ENCODE measurements at places on chromosomes 11 and 22.

DNA sequence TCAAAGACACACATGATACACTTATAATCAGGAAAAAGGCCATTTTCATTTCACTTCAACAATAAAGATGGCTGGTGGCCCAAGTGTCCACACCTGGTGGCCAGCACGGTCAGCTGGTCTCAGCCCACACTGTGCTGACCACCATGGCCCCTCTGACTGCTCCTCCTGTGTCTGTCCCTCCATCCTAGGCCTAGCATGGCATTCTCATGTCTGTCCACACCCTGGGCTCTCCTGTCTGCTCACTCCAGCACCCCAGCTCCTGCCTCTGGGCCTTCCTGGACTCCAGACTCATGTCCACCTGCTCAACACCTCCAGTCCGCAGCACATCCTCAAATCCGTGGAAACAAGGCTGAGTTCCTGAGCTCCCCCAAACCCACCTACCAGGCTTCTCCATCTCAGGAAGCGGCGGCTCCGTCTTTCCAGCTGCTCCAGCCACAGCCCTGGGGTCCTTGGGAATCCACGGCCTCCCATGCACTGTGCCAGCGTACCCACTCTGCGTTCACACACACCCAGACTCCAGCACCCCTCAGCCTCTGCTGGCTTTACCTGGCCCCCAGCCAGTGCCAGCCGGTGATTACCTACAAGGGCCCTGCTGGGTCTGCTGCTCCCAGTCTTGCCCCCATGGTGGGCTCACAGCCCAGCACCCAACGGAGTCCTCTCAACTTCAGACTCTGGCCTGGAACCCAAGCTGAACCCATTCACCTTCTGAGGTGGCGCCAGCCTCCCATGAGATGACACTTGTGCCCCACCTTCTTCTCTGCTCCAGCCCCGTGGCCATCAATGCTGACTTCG lies 13.9 kb downstream of the SIRT3 start:
- DNase-seq, result no peak

- no peak for DNase-seq
These were observed 28.7 kb downstream of the ZNRF3 start for GRCh38 chr22:28911777-28912669.

- peak; percentile 98 for DNase-seq
These were observed 14.6 kb upstream of the P2RY6 start for GRCh38 chr11:73257342-73258103.

DNA sequence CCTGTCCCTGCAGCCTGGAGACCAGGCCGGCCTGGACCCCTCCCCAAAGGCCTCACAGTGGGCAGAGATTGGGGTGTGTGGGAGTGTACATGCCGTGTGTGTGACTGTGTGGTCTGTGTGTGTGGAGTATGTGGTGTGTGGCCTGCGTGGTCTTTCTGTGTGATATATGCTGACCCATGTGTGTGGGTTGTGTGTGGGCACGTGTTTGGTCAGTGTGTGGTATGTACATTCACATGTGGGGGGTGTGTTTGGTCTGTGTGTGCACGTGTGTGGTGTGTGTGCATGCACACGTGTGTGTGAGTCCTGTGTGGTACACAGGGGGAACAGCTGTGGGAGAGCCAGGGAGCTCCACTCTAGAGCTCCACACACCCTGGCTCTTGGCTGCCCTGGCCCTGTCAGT lies 1185.1 kb downstream of the BRD1 start:
- DNase-seq, result no peak

DNA sequence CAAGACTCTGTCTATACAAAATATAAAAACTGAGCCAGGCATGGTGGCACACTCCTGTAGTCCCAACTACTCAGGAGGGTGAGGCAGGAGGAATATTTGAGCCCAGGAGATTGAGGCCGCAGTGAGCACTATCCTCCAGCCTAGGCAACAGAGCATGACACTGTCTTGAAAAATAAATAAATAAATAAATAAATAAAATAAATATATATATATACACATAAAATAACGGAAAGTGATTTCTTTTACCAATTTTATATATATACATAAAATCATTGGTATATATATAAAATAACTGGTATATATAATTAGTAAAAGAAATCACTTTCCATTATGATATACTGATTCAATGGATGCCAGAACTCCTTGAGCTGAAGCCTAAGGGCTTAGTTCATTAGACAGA lies 91.8 kb downstream of the MRTFA start:
- no peak for DNase-seq

DNA sequence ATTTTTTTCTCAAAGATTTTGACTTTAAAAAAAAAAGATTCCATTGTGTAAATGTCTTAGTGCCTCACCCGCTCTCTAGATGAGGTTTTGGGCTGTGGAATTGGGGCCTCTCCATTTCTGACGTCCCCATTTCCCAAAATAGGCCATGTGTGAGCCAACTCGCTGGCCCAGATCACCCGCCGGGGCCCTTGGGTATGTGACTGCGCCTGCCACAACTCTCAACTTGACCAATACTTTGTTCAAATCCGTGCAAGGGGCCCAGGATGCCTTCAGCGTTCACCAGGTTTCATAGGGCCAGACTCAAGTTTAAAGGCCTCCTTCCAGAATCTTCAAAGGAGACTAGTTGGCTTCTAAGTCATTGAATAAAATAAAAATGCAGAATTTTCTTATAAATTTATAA lies 96.0 kb downstream of the DHCR7 start:
- no peak for DNase-seq

- peak; percentile 47 for DNase-seq
These were observed 110.5 kb downstream of the ATG16L2 start for GRCh38 chr11:72924568-72925190.

DNA sequence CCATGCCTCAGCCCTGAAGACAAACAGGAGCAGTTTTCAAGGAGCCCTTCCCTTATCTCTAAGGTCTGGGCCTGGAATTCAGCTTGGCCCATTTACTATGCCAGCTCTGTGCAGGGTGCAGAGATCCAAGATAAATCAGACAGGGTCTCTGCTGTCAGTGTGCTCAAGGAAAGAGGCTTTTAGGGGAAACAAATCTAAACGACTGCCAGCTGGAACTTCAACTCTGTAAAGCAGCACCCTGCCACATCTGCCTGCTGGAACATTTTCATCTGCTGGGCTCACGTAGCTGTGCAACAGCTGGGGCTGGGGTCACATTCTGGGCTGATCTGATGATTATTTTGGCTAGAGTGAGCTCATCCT lies 19.8 kb upstream of the EHF start:
- DNase-seq, result no peak

Data from stromal cell of bone marrow (primary cell).